ENCODE measurements at places on chromosomes 5 and 9.

DNA sequence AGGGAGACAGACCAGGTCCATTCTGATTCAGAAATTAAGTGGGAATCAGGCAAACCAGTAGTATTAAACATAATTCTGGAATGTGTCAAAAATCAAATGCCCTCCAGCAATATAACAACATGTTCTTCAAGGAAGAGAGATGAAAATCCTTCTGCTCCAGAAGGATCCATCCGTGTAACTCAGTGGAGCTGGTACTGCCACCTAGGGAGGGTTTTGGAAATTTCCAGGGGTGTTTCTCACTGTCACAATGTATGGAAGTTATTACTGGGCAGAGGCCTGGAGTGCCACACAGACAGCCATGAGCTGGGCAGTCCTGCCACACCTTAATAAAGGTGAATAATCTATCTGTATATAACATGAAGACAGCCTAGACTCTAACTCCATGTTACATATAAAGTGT lies 87.5 kb downstream of the TTLL11 start:
- DNase-seq: no peak

DNA sequence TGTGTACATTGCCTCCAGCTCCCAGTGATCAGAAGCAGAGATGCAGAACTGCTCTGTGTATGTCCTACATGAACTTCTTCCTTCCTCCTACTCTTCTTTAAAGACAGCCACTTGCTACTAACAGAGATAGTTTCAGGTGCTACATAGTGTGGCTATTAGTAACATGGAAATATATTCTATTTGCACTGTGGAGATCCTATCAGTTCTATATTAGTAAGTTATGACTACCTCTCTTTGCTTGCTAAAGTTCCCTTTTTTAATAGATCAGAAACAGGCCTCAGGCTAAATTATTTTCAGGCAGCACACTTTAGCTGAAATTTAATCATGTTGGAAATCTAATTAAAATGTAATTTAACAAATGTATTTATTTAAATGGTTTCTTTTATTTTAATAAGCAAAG lies 64.4 kb upstream of the TNFSF8 start:
- DNase-seq: no peak

- no peak for DNase-seq
These were observed 6.0 kb downstream of the B4GALT1 start for GRCh38 chr9:33161011-33161588.

DNA sequence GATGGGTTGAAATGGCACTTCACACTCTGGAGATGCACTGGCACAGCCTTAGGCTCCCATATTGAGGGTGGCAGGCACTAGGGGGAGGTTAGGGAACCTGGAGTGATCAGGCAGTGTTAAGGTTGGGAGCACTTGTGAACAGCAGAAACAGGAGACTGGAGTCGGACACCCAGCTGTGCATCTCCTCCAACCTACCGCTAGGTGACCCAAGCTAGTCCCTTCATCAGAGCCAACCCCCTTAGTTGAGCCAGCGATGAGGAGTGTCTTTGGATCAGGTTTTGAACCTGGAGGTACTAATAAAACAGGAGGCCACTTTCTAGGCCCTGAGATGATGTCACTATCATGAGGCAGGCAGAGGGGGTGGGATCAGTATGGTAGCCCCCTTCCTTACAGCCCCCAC lies 1.7 kb downstream of the ACTL7B start:
- no peak for DNase-seq

DNA sequence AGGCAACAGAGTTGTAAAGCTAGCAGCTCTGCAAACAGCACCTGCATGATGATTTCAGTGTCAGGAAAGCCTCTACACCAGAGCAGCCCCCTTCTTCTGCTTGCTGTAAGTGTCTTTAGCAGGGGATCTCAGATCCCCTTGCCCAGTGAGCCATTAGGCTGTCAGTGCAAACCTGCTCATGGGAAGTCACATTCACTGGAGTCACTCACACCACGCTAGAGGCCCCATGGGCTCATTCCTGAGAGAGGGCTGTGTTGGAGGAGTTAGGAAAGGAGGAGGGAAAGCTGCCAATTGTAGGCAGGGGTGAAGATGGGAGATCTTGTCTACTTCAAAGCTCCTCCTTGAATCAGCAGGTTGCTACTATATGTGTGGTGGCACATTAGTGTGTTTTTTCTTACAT lies 275.2 kb downstream of the SMARCA2 start:
- no peak for DNase-seq

DNA sequence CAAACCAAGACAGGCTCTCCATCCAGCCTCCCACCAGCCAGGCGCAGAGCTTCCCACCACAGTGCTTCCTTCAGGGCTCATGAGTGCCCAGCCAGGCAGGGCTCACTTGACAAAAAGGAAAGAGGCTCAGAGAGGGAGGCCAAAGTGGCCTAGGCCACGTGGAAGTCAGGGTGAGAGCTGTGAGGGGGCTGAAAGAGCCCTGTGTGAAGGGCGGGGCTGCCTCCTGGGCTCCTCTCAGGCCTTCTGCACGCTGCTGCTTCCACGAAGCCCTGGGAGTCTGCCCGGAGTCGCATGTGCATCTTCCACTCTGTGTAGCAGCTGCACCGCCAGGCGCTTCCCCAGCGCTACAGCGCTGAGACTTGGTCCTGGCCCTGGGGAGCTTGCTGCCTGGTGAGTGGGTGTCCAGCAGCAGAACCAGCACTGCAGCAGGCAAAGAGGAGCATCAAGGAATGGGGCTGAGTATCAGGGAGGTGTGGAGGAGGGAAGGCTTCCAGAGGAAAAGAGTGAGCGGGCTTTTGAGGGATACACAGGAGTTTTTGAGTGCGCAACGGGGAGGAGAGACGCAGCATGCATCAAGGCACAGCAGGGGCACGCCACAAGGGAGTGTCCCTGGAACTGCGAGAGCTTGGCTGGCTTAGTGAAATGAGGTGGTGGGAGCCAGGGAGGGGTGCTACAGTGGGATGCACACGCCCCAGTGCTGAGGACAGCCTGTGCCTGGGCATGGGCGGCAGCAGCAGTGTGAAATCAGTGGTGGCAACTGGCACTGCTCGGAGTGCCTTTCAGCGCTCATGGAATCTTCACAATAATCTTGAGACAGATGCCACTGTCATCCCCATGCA lies 178.0 kb downstream of the GAPVD1 start:
- no peak for DNase-seq

GRCh38 chr9:2014696-2015580 lies at the start of gene SMARCA2:
TSS of gene SMARCA2 (plus strand) at chr9:2015347. CDS start at chr9:2029023, 13,676 bp downstream.
- peak; percentile 76 for DNase-seq

DNA sequence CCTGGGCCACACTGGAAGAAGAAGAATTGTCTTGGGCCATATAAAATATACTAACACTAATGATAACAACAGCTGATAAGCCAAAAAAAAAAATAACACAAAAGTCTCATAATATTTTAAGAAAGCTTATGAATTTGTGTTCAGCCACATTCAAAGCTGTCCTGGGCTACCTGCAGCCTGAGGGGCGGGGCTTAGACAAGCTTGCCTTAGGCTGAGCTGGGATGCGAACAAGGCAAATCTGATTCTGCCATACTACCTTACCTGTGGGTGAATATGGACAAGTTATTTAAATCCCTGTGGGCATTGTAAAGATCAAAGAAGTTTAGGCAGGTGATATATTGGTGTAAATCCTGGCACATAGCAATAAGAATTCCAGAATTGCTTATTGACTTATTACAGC lies 212.3 kb upstream of the ATP10B start:
- no peak for DNase-seq

DNA sequence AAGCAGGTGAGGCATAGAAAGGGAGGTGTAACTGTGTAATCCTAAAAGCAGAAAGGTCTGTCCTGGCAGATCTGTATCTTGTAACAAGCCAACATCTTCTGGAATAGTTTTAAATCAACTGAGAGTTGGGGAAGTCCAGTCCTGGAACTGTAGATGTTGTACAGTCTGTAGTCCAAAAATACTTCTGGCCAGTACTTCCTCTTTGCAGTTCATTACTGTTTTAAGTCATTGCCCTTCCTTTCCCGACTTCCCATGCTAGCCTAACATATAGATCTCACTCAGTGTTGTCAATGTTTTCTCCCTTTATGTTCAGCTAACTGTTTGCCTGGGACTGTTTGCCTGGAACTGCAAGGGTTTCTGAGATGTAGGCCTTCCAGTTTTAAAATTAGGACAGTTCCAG lies 168.5 kb upstream of the ISL1 start:
- no peak for DNase-seq

- DNase-seq: no peak
These were observed 103.0 kb upstream of the ERCC6L2 start for GRCh38 chr9:95772320-95773052.

DNA sequence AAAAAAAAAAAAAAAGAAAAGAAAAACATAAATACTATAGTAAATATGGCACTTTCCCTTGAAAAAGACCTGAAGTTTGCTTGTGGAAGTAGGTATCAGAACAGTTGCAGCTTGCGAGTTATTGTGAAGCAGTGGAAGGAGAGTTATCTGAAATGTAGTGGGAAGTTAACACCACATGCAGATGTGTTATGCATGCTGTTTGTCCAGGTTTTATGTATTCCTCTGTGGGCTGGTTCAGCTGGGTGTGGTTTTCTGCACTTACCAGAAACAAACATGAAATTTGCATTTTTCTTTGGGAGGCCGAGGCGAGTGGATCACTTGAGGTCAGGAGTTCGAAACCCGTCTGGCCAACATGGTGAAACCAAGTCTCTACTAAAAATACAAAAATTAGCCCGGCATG lies 42.1 kb upstream of the CTNNA1 start:
- no peak for DNase-seq

- no peak for DNase-seq
These were observed 546.9 kb upstream of the C9orf72 start for GRCh38 chr9:28120184-28120583.
